ENCODE measurements at places on chromosomes 1 and 21. TPM values are rescaled to one million over a fixed set of nuclear protein-coding genes. Genes with fewer than 3 reads are reported as not detected.

Gene TACSTD2
- total RNA-seq, result 0.65 TPM

Gene RBM11
- 0.91 TPM for total RNA-seq

Gene CDCA8
- 12.0 TPM for total RNA-seq

Gene NUAK2
- total RNA-seq, result 0.76 TPM

Gene OR2T35
- total RNA-seq, result not detected

Gene SETSIP
- 0.32 TPM for total RNA-seq

Gene RGS4
- total RNA-seq, result 235 TPM

Gene NCAM2
- 0.97 TPM for total RNA-seq

Gene NTRK1
- under 0.01 TPM for total RNA-seq

Gene FAM151A
- not detected for total RNA-seq

Gene TP73
- total RNA-seq, result under 0.01 TPM

Gene TNFRSF25
- total RNA-seq, result 11.4 TPM

Gene SLC44A5
- 2.9 TPM for total RNA-seq

Gene SPATA46
- not detected for total RNA-seq

Gene CFAP141
- not detected for total RNA-seq

Gene CAMK1G
- total RNA-seq, result not detected

Gene NPL
- 0.65 TPM for total RNA-seq

Gene RGSL1
- total RNA-seq, result not detected

Gene SPRR2E
- total RNA-seq, result not detected

Gene CFHR3
- not detected for total RNA-seq

Gene ZNF593OS
- total RNA-seq, result not detected

Gene PADI4
- total RNA-seq, result not detected

Gene EFCAB7
- total RNA-seq, result 5.6 TPM

Gene ANKRD65
- total RNA-seq, result under 0.01 TPM

Gene ADGRL4
- 82.2 TPM for total RNA-seq

Gene SV2A
- 4.9 TPM for total RNA-seq

Gene GLIS1
- total RNA-seq, result not detected

Gene MAN1C1
- total RNA-seq, result under 0.01 TPM

Gene PIGR
- not detected for total RNA-seq

Gene KMO
- total RNA-seq, result not detected

Gene AKNAD1
- total RNA-seq, result not detected

Gene FOXD3
- total RNA-seq, result not detected

Gene RNU1-3
- under 0.01 TPM for total RNA-seq

Gene TFAP2E
- total RNA-seq, result under 0.01 TPM

Gene OR2G6
- total RNA-seq, result not detected

Gene PTPN22
- total RNA-seq, result 5.2 TPM

Gene ASAP3
- total RNA-seq, result 7.1 TPM

Gene DOP1B
- total RNA-seq, result 6.1 TPM

Gene VPS13D
- total RNA-seq, result 26.1 TPM

Gene DNASE2B
- total RNA-seq, result not detected

Gene VAV3
- 2.1 TPM for total RNA-seq

Gene NEK2
- total RNA-seq, result 33.9 TPM

Gene CNKSR1
- 0.30 TPM for total RNA-seq
